ENCODE measurements at places on chromosomes 7 and 10.

DNA sequence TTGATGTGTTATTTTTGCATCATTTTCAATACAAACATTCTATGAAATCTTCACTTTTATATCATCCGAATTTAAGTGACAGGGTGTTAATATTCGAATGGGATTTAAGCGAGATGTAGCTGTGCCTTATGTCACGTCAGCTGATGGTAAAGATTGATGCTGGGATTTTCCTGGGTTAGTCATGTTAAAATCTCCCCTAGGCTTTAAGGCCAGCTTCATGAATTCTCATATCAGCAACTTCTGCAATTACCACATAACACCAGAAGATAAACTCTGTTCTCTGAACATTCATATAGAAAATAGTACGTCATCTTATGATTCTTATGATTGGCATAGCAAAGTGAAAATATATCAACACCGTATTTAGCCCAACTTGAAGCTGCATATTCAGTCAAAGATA lies 669.2 kb downstream of the PCDH15 start:
- no peak overlapping the region for H3K4me3 ChIP-seq
- no peaks in the 10 kb centered on the region for H3K27me3 ChIP-seq
- DNase-seq, result no peak
- no peaks in the 10 kb centered on the region for H3K36me3 ChIP-seq

DNA sequence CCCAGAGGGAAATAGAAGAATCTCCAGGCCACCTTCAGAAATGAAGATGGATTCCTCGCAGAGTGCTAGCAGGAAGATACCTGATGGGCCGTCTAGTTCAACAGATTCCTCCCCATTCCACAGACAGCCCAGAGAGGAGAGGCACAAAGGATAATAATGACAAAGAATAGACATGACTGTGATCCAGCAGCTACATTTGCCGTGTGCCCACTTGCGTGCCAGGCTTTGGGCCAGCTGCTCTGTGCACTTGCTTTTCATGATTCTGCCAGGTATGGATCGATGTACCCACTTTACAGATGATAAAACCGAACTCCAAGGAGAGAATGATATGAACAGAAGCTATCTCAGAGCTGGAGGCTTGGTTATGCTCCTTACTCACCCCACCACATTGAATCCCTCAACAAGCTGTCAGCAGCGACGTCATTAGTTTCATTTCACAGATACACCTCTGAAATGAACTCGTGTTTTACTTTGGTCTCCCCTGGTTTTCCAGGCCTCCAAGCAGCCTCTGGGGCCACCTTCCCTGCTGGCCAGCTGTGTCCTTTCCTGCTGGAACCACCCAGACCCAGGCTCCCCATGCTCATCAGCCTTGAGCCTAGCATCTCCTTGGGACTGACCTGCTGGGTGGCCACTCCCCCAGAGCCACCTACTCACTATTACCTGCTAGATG lies 11.9 kb upstream of the WDFY4 start:
- DNase-seq, result no peak
- peaks cover 8% of the 10 kb centered on the region for H3K27me3 ChIP-seq
- no peaks in the 10 kb centered on the region for H3K4me1 ChIP-seq
- no peak overlapping the region for H3K27ac ChIP-seq

DNA sequence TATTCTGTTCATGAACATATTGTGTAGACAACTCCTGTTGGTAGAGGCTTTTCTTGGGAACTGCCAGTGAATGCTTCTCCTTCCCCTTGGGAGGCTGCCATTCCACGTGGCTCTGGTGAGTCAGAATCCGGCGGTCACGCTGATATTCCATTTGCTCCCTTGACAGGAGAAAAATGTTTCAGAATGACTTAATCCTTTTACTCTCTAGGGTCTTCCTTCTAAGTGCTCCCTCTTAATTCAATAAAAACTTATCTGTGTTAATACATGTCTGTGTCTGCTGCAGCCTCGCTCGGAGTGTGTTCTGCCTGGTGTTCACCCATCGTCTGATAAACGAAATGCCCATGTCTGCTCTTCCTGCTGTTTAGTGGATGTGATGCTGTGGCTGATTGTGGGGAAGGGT lies 278.6 kb downstream of the ARHGAP12 start:
- H3K27me3 ChIP-seq, result peaks cover 9% of the 10 kb centered on the region
- no peak for DNase-seq
- H3K27ac ChIP-seq, result no peak overlapping the region
- no peaks in the 10 kb centered on the region for H3K4me1 ChIP-seq

GRCh38 chr10:28891058-28891713 lies 213.9 kb downstream of the BAMBI start:
- H3K4me3 ChIP-seq, result no peak overlapping the region
- H3K36me3 ChIP-seq, result no peaks in the 10 kb centered on the region
- H3K27me3 ChIP-seq, result no peaks in the 10 kb centered on the region
- H3K4me1 ChIP-seq, result no peaks in the 10 kb centered on the region
- DNase-seq, result no peak
- H3K27ac ChIP-seq, result no peak overlapping the region

GRCh38 chr10:77855404-77856155 lies 71.0 kb downstream of the DLG5 start:
- H3K4me3 ChIP-seq, result no peak overlapping the region
- no peaks in the 10 kb centered on the region for H3K4me1 ChIP-seq
- H3K36me3 ChIP-seq, result no peaks in the 10 kb centered on the region

DNA sequence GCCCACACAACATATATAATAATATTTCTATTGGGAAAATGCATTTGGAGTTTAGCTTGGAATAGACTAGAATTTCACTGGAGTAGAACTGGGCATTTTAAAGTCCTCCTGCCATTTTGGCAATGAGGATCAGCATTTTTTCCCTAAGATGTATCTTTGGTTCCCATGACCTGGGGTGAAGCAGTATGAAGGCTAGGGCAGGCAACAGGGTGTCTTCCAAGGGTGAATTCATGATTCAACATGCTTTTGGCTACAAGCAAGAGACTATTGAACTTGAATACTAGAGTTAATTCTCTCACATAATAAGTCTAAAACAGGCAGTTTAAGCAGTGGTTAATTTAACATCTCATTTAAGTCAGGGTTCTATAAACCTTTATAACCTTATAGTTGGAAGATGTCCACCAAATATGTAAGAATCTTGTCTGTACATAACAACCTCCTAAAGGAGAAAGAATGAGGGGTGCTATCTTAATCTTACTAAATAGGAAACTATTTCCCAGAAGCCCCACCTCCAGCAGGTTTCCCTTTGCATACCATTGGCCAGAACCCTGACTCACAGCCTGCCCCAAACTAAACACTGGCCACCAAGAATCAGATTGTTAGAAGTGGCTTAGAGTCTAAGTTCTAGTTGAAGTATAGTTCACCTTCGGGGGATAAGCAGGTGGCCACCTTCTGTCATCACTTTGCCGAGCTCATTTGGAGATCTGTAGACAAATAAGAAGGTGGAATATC lies 96.0 kb upstream of the PRPS1L1 start:
- no peaks in the 10 kb centered on the region for H3K4me1 ChIP-seq
- no peak overlapping the region for H3K27ac ChIP-seq
- H3K36me3 ChIP-seq, result no peaks in the 10 kb centered on the region
- H3K4me3 ChIP-seq, result no peak overlapping the region
- no peaks in the 10 kb centered on the region for H3K27me3 ChIP-seq

GRCh38 chr10:60762554-60762953 lies 15.7 kb upstream of the CDK1 start:
- H3K27me3 ChIP-seq, result no peaks in the 10 kb centered on the region
- no peak overlapping the region for H3K27ac ChIP-seq
- H3K36me3 ChIP-seq, result no peaks in the 10 kb centered on the region
- peaks cover 3% of the 10 kb centered on the region for H3K4me1 ChIP-seq

GRCh38 chr10:22619101-22619500 lies 95.3 kb downstream of the PIP4K2A start:
- H3K4me1 ChIP-seq, result peaks cover 73% of the 10 kb centered on the region
- no peak for DNase-seq
- no peaks in the 10 kb centered on the region for H3K27me3 ChIP-seq

- H3K4me1 ChIP-seq, result no peaks in the 10 kb centered on the region
- no peaks in the 10 kb centered on the region for H3K27me3 ChIP-seq
- H3K4me3 ChIP-seq, result no peak overlapping the region
- DNase-seq, result no peak
Measured at GRCh38 chr10:34432589-34432988, 382.5 kb downstream of the PARD3 start.

DNA sequence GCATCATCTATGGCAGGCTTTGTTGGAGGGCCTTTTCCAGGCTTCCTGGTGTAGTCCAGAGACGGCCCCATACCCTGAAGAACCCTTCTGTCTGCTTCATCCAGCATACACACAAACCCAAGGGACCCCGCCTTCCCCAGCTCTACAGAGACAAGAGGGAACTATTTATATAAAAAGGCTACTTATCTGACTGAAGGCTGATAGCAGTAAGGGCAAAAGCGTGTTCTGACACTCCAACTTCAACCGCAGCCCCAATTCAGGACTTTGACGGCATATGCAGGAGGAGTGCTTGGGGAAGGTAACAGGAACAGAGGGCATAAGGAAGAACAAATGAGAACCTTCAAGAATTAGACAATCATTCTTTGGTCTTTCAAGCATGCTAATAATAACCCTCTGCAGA lies 21.0 kb downstream of the GNA12 start:
- no peaks in the 10 kb centered on the region for H3K36me3 ChIP-seq
- DNase-seq, result no peak
- H3K4me3 ChIP-seq, result no peak overlapping the region
- no peaks in the 10 kb centered on the region for H3K27me3 ChIP-seq

DNA sequence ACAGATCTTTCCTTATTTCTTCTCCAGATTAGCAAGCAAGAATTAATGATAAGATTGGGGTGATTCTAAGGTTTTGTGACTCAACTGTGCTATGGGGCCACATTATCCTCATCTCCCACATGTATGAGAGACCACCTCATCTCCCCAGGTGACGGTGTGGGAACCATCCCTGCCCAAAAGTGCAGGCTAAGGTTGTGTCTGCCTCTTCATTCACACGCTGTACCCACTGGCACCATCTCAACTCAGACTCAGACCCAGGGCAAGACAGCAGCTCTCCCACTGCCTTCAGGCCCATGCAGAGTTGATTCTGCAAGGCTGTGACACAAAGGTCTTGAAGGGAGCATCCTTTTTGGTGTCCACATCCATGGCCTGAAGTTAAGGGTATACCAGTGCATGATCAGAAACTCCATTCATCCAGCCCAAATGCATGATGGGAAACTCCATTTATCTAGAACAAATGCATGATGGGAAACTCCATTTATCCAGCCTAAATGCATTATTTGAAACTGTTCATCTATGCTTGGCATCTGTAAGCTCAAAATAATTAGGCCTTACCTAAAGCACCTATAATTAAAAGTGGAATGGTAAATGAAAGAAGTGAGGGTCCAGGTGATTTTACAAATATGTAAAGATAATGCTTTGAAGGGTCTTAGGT lies 99.4 kb downstream of the TCERG1L start:
- H3K4me1 ChIP-seq, result no peaks in the 10 kb centered on the region
- DNase-seq, result no peak
- H3K36me3 ChIP-seq, result no peaks in the 10 kb centered on the region
- H3K4me3 ChIP-seq, result no peak overlapping the region

DNA sequence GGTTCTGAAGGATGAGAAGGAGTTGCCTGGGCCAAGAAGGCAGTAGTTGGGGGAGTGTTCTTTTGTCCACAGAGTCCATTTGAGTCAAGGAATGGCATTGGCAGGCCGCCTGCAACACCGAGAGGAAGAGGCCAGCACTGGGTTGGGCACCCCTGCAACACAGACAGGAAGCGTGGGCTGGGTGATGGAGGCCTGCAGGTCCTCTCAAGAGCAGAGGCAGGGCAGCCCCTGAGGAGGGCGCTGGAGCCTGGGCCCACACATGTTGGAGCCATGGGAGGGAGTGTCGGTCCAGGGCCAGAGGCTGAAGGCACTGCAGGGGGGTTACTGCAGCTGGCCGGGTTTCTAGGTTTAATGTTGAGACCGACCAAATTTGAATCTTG lies 137.3 kb downstream of the PTPN20 start:
- H3K4me1 ChIP-seq, result no peaks in the 10 kb centered on the region
- H3K27me3 ChIP-seq, result no peaks in the 10 kb centered on the region
- no peak overlapping the region for H3K27ac ChIP-seq

GRCh38 chr10:125137601-125138438 lies 22.5 kb downstream of the CTBP2 start:
- DNase-seq, result no peak

- H3K36me3 ChIP-seq, result no peaks in the 10 kb centered on the region
- H3K4me1 ChIP-seq, result no peaks in the 10 kb centered on the region
- no peak overlapping the region for H3K27ac ChIP-seq
- DNase-seq, result no peak
- H3K4me3 ChIP-seq, result no peak overlapping the region
- H3K27me3 ChIP-seq, result no peaks in the 10 kb centered on the region
Measured at GRCh38 chr10:72875250-72876055, 18.1 kb upstream of the OIT3 start.

GRCh38 chr7:24130631-24131030 lies 153.4 kb upstream of the NPY start:
- no peak overlapping the region for H3K4me3 ChIP-seq
- H3K36me3 ChIP-seq, result no peaks in the 10 kb centered on the region
- no peaks in the 10 kb centered on the region for H3K4me1 ChIP-seq
- DNase-seq, result no peak

DNA sequence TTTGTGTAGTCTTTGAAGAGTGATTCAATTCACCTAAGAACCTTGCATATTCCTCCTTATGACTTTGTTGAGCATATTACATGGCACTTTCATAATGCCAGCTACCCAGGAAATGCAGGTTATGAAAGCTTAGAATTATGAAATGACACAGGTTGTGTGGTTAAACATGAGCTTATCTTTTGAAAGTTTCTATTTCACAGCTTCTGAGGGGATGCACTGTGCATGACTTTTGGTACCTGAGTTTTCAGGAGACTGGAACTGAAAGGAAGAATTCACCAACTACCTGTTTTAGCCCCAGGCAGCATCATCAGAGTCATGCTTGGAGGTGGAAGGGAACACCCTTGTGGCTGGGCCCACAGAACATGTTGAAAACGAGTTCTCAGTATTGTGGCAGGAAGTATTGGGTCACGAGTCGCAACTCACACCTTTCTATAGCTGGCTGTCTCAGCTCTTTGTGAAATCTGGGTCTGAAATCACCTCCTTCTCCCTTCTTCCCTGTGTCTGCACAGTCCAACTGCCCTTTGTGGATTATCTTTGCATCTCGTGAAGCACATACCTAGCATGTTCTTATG lies 228.2 kb downstream of the PTEN start:
- DNase-seq, result peak; percentile 72
- H3K27me3 ChIP-seq, result no peaks in the 10 kb centered on the region
- no peaks in the 10 kb centered on the region for H3K36me3 ChIP-seq
- H3K27ac ChIP-seq, result peak overlapping the region; percentile 74
- H3K4me1 ChIP-seq, result peaks cover 24% of the 10 kb centered on the region

- no peak overlapping the region for H3K4me3 ChIP-seq
- DNase-seq, result no peak
- peaks cover 29% of the 10 kb centered on the region for H3K4me1 ChIP-seq
Measured at GRCh38 chr10:124656113-124656490, 88.1 kb downstream of the FAM53B start.

GRCh38 chr10:92801978-92802872 lies 46.1 kb upstream of the EXOC6 start:
- no peak overlapping the region for H3K4me3 ChIP-seq
- H3K27ac ChIP-seq, result no peak overlapping the region
- no peak for DNase-seq
- H3K4me1 ChIP-seq, result no peaks in the 10 kb centered on the region
- no peaks in the 10 kb centered on the region for H3K27me3 ChIP-seq

GRCh38 chr10:72509941-72510340 lies 115.9 kb downstream of the MICU1 start:
- H3K27ac ChIP-seq, result no peak overlapping the region
- no peak overlapping the region for H3K4me3 ChIP-seq
